Bone marrow (tissue), 2 donors: ENCODE measurements at places on chromosomes 6 and 20.

DNA sequence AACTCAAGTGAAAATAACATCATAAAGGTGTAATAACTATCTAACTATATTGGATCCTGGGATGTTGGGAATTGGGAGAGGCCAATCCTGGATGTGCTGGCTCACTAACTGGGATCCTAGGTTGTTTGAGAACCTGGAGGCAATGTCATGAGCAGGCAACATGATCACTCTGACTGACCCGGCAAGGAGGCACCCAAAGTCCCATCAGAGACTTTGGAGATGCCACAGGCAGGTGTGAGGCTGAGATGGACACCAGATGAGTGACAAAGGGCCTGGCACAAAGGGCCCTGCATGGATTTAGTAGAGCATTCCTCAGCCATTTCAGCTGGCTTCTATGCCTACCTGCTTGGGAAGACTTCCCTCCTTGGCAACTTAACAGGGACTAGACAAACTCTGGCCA, 38.4 kb upstream of the MYLIP start:
- no peak for DNase-seq

GRCh38 chr6:14388371-14388770, 270.8 kb downstream of the CD83 start:
- no peak for DNase-seq

DNA sequence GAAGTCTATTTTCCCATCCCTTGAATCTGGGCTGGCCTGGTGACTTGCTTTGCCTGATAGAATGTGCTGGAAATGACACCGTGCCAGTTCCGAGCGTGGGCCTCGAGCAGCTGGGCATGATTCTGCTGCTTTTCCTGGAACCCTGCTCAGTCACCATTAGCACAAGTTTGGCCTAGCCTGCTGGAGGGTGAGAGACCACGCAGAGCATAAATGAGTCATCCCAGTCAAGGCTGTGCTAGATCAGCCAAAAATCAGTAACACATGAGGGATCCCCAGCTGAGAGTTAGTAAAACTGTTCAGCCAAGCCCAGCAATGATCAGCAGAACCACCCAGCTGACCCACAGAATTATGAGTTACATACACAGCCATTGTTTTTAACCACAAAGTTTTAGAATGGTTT, 74.8 kb upstream of the TOP1 start:
- DNase-seq, result no peak

GRCh38 chr20:20513720-20514119, 145.8 kb downstream of the INSM1 start:
- DNase-seq, result no peak

- no peak for DNase-seq
These were observed 70.0 kb upstream of the CD2AP start for GRCh38 chr6:47407300-47408281.
